ENCODE measurements at places on chromosomes 2 and 18.
A peak's percentile ranks its signal among the peaks of the same experiment; 100 is the strongest.

GRCh38 chr18:22559414-22560274 is 141.9 kb upstream of the CTAGE1 start:
- DNase-seq, result peak; percentile 77

DNA sequence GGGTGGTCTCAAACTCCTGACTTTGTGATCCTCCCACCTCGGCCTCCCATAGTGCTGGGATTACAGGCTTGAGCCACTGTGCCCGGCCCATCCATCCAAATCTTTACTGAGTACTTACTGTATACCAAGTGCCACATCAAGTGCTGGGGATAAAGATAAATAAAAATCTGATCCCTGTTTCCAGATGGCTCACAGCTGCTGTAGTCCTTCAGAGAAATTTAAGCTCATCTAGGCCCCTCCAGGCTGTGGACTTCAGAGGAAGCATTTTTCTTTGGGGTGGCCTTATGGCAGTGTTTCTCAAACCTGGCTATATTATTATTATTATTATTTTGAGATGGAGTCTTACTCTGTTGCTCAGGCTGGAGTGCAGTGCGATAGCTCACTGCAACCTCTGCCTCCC is 33.7 kb upstream of the GTF2A1L start:
- DNase-seq, result no peak

DNA sequence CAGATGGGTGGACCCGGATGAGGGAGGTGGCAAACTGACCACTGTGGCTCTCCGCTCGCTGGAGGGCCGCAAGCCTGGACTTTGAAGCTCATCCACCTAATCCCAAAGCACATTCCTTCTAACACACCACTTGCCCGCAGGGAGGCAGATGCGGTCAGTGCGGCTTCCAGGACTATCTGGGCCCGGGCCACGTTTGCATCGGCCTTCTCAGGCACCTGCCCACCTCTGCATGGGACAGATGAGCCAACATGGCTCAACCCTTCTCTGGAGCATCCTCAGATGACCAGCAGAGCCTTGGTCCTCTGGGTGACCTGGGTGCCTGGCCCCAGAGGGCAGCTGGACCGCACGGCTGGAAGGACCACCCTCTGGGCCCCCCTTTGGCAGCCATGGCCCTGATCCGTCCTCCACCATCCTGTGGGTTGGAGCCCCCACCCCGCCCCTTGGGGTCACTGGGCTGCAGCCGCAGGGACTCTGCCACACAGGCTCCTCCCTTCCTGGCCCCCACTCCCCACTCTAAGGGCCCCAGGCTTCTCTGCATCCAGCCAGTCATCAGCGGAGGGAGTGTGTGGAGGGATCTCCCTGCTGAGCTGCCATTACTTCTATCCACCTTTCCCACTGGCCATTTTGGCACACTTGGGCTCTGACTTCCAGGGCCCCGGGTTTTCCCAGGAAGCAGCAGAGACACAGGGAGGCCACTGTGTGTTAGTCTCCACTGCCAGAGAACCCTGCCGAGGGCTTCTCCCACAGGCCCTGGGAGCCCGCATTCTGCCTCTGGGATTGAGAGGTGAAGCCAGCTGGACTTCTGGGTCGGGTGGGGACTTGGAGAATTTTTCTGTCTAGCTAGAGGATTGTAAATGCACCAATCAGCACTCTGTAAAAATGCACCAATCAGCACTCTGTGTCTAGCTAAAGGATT is 12.3 kb downstream of the HDAC4 start:
- no peak for DNase-seq

GRCh38 chr2:1683297-1683696 is 61.0 kb downstream of the PXDN start:
- no peak for DNase-seq

DNA sequence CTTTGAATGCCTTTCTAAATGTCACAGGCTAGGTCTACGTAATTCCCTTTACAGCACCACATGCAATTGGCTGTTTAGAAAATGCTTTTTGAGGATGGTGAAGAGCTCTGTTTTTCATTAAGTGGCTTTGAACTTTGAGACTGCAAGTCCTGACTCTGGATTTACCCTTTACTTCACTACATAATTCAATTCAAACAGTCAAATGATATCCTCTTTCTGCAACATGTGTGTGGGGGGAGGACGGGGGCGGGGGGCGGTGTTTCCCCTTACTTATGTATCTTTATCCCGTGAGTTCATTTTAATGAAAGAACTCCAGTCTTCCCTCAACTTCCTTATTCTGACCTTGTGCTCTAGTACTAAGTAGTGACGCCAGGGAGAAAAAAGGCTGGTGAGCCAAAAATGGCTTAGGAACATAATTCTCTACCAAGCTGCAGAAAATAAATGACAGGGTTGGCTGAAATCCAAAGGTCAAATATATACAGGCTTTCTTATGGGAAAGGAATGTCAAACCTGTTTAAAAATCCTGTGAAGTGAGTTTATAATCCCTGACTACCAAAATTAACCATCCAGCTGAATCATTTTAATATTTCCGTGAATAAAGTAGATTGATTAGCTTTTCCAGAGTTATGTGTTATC is 119.6 kb downstream of the SLC8A1 start:
- DNase-seq, result no peak

DNA sequence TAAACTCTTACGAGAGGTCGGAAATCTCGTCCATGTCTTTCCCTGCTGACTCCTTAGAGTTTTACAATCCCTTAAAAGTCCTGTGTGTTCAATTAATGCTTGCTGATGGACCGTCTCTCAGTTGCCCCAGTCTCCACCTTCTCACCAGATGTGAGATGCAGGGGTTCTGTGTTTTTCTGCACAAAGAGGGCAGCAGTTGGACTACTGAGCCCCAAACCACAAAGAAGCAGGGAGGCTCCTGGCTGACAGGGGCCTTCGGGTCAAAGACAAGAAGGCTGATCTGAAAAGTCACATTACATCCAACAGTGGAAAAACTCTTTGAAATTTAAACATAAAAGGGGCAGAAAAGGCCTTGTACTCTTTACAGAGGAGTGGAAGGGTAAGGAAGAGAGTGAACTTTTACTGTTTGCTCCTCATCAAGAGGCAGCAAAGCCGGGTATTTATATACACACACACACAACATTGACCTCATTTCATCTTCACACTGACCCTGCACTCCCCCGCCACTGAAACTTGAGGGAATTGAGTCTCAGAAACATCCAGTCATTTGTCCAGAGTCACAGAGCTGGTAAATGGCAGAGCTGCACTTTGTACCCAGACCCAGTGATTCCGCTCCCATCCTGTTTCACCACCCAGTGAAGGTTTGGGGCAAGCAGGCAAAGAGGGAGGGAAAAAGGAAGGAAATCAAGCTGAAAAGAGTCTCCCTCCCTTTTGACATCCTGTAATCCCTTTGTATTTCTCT is 23.7 kb downstream of the MRPL33 start:
- no peak for DNase-seq

- no peak for DNase-seq
Measured at GRCh38 chr2:102142829-102143449, 393 bp downstream of the IL1R1 start.

DNA sequence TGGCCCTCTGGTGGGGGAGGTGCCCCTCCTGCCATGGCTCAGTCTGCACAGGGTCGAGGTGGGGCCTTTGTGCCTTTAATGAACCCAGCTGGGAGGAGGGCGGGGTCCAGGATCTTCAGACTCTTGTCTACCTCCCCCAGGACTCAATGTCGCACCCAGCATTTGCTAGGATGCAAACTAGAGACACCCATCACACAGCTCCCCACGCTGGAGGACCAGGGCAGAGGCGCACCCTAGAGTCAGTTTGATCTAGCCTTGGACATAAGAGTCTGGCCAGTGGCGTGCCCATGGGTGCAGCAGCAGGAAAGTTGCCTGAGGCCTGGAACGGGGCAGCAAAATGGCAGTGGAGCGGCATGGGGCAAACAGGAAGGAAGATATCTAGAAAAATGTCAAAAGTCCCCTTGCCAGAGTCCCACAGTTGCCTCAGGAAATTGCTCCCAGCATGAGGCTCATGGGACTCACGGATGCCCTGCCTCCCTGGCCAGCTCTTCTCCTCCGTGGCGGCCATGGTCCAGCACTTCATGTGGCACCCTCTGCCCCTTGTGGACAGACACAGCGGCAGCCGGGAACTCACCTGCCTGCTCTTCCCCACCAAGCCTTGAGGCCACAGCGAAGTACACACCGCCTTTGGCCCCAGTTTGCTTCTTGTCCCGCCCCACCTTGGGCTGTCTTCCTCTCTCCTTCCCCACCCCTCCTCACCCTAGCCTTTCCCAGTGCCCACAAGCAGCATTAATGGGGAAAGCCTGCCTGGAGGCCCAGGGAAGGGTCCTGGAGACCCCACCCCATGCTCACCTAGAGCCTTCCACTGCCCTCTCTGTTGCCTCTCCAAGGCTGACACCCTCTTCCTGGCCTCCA is 17.7 kb downstream of the SH2D6 start:
- no peak for DNase-seq

DNA sequence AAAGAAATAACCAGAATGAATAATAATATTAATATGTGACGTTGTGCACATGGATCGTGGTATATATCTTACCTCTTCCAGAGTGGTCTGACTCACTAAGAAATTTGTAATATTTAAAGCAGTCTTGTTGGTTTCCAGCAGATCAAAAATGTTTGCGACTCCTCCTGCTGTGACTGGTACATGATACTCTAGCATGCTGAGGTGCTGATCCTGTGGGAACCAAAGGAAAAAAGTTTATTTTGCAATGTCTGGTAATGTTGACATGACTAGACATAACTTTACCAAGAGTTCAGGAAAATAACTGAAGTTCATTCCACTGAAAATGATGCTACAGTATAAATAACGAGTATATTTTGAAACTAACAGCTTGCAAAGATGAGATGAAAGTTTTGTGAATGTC is 124.5 kb upstream of the BARD1 start:
- no peak for DNase-seq

GRCh38 chr2:203660465-203660864 is 46.0 kb upstream of the CD28 start:
- DNase-seq, result no peak

- no peak for DNase-seq
Measured at GRCh38 chr2:219864154-219864553, 236.7 kb downstream of the SLC4A3 start.

DNA sequence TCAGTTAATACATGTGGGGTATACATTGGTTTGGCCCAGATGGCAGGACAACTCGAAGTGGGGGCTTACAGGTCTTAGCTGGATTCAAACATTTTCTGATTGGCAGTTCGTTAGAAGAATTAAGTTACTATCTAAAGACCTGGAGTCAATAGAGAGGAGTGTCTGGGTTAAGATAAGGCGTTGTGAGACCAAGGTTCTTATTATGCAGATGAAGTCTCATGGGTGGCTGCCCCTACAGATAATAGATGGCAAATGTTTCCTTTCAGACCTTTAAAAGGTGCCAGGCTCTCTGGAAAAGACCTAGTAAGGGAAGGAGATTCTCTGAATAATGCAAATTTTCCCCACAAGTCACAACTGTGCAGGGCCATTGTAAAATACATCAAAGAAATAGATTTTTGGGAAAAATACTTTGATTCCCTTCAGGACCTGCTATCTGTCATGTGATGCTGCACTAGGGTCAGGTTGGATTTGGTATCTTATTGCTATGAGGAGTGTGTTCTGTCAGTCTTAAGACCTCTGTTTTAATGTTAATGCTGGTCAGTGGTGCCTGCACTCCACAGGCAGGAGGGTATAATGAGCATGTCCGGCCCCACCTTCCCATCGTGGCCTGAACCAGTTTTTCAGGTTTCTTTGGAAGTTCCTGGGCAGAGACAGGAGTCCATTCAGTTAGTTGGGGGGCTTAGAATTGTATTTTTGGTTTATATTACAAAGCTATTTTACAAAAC is 14.3 kb upstream of the MC5R start:
- DNase-seq, result no peak

DNA sequence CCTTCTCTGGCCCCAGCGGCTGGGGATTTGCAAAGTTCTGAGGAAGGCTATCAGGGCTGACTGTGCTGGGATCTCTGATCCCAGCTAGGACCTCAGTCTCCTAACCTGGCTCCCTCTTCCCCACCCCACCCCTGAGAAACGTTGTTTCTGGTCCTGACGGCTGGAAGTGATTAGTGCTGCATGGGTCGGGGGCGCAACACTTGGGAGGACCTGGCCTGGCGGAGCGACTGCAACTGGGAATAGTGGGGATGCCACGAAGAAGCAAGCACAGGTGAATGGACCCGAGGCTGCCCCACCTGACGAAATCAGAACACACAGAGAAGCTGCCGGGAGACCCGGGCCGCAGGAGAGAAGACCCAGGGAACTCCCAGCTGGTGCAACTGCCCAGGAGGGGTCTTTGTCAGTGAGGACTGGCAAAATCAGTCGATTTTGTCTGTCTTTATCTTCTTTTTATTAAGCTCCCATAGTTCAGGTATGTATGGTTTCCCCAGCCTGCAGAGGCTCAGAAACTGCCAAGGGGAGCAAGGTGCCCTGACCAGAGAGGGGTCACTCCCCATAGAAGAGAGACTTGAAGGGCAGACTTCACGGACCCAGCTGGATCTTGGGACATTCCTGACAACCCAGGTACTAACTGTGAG is 656 bp upstream of the LBX2 start:
- DNase-seq, result no peak

GRCh38 chr2:31258351-31258750 is 24.4 kb downstream of the EHD3 start:
- no peak for DNase-seq

DNA sequence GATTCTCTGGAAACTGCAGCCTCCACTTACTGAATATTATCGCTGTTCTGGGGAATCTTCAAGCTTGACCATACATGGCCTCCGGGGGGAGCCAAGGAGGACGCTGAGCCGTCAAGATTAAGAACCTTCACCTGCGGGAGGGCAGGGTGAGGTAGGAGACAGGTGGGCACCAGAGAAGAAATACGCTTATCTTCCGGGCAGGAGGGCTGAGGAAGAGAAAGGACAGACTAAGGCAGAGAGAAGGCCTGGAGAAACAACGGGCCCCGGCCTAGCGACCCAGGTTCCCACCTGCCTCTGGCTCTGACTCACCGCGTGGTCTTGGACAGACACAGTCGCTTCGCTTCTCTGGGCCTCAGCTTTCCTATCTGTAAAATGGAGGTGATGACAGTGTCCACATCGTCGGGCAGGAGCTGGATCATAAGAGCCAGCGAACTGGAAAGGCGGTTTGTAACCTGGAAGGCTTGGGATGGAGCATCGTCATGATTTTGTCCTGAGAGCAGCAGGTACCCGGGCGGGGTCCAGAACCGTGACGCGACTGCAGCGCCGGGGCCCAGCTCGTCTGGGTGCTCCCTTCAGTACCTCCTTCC is 659 bp downstream of the ZNF142 start:
- DNase-seq, result peak; percentile 61

DNA sequence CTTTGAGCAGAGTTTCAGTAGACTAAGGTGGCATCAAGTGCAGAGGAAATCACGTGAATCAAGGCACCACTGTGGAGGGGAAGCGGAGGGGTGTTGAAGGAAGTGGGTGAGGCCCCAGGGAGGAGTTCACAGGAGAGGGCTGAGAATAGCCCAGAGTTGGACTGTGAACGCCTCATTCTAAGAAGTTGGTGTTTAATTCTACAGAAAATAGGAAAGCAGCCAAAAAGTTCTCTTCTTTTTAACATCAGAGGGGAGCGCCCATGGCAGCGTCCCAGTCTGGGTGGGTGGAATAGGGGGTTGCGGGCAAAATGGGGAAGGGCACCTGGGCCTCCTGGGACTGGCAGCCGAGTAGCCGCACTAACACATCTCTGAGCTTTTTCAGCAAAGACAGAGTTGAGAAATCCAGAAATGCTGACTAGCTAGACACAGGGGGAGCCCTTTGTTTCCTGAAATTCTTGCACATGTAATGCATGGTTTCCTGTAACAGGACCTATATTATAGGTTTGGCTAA is 97.0 kb downstream of the NEB start:
- no peak for DNase-seq

- DNase-seq, result no peak
Measured at GRCh38 chr2:37615804-37616676, 55.4 kb downstream of the CDC42EP3 start.

- DNase-seq, result peak; percentile 54
Measured at GRCh38 chr2:152097801-152098495, 896 bp downstream of the CACNB4 start.
